Peyer's patch (tissue), 4 donors: ENCODE measurements at places on chromosomes 3 and 15.

DNA sequence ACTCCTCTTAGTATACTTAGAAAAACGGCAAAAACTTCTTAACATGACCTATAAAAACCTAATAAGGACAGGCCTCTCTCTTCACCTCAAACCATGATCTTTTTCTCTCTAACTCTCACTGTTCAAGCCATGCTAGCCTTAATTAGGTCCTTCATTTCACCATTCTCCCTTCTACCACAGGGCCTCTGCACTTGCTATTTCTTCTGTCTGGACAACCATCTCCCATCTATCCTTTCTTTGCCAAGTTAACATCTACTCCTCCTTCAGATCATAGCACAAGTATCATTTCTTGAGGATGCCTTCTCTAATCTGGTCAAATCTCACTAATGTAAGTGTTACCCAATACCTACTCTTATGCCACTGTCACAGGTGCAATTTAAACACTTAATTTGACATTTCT, 39.1 kb downstream of the TMCC1 start:
- DNase-seq = no peak

GRCh38 chr3:37505415-37505814, 331.0 kb upstream of the LRRFIP2 start:
- no peak for DNase-seq

DNA sequence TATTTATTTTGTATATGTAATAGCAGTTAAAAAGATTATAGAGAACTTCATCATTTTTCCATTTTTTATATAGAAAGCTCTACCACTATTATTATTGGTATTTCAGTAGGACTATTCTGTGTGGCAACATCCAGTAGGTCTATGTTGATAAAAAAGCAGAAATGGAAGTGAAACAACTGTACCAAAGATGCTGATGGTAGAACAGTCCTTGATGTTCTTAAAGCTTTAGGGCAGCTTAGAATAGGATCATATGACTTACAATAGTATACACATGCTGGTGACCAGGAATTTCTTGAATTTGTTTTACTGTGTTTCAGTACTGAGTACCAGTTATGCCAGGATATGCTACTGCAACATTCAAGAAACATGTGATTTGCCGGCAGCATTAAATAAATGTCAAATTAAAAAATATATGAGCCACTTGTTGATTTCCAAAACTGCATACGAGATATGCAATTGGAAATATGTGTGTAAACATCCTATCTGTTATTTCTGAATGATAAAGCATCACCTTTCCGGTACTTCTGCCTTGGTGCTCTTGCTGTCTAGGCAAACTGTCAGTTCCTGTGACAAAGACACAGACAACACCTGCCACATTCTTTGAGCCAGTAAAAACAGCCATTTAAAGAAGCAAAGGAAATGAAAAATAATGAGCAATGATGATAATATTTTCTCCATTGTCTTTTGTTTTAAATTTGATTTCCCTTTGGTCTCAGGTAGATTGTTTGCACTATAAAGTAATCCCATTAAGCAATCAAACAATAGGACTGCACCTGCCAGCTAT, 649.2 kb downstream of the ZPLD1 start:
- DNase-seq = no peak

- no peak for DNase-seq
These were observed 7.4 kb downstream of the ZNF197 start for GRCh38 chr3:44632193-44632592.

DNA sequence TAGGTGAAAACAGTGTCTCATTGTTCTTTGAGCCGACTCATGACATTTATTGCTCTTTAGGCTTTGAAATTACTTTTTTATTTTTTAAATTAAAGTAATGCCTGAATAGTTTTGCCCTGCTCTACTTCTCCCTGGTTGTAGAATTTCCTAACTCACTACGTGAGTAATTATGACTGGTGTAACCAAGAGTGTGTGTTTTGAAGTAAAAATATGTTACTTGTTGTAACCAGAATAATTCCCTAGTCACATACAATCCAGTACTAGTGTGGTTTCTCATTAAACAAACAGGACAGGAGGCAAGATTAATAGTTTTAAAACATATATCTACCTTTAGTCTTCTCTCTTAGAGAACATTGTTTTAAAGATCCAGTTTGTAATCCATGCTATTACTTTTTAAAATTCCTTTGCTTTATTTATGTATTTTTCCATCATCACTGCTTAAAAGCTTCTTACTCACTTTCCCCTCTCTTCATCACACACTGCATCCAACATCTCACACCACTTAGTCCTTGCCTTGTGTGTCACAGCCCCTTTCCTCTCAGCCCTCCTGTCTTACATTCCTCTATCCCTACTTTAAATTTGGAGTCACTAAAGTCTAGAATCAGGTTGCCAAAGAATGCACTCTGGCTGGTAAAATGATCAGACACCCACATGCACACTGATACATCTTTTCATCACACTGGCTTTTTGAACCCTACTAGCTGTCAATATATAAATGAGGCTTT, 219.7 kb downstream of the WNT5A start:
- DNase-seq = no peak

DNA sequence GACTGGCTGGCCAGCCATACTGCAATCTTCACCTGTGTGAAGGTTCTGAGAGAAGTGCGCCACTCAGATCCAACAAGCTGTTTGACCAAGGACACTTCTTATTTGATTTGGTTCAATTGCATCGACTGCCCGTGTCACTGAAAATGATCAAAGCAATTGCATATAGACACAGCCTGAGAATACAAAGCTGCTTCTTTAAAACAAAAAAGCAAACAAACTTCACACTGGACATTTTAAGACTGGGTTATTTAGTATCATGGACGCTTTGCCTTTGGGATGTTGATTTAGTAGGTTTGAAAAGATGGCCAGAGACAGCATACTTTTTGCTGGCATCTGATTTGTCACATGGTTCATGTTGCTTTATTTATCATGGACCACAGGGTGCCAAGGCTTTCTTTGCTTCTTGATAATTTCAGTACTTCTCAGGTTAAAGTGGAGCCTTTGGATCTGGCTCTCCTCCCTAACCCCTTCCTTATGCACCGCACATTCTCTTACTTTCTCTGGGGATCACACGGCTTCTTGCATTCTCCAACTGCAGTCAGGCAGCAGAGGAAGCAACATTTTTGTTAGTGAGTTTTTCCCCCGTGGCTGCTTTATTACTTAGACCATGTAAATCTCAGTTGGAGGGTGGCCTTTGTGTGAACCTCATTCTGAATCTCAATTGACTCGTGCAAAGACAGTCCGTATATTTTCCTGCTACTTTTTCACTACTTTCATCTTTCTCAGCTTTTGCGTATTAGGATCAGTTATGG, 151.0 kb downstream of the CD47 start:
- no peak for DNase-seq

DNA sequence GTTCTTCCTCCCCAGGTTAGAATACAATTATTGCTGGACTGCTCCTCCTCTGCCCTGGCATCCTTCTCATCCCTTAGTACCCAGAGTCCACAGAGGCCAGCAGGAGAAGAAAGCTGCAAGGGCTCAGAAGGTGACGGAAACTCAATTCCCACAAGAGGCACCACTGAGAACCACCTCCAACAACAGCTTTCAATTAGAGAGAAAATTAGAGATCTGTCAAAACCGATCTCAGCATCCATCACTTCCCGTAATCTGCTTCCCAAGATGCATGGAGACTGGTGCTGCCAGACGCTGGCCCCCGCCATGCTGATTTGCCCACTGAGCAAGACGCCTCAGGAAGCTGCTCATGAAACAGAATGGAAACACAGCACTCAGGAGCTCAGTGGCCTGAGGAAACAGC, 135.0 kb upstream of the PRICKLE2 start:
- DNase-seq = no peak

DNA sequence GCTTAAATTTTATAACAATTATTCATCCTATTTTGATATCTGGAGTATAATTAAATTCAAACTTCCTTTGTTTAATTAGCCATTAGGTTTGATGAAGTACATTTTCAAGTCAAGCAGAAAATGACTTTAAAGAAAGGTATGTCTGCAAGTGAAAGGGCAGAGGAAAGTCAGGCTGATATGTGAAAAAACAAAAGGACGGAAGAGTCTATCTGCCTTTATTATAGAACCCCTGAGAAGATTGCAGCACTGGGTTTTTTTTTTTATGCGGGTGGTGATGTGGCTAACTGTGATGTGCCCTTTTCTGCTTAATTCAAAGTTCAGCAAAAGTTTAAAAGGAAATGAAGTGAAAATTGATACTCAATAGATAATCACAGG, 83.2 kb downstream of the COL8A1 start:
- DNase-seq = no peak

GRCh38 chr3:144593881-144594280, 622.3 kb downstream of the DIPK2A start:
- no peak for DNase-seq

- DNase-seq = no peak
These were observed 47.4 kb downstream of the TJP1 start for GRCh38 chr15:29774900-29775299.

DNA sequence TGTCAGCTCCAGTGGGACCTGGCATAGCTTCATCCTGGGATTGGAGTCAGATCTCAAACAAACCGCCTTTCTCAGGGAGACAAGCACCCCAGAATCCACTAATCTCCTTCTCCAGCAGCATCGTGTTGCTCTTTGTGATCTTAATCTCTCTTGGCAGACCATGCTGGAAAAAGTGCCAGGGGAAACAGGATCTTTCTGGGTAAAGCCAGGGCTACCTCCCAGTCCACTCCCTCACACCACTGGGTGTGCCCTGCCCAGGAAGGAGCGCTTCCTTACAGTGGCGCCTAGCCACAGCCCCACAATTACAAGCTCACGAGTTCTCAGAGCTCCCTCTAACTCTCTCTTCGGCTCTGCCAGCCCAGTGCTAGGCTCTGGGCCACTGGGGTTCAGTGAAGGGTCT, 32.2 kb downstream of the RPLP1 start:
- DNase-seq = no peak

DNA sequence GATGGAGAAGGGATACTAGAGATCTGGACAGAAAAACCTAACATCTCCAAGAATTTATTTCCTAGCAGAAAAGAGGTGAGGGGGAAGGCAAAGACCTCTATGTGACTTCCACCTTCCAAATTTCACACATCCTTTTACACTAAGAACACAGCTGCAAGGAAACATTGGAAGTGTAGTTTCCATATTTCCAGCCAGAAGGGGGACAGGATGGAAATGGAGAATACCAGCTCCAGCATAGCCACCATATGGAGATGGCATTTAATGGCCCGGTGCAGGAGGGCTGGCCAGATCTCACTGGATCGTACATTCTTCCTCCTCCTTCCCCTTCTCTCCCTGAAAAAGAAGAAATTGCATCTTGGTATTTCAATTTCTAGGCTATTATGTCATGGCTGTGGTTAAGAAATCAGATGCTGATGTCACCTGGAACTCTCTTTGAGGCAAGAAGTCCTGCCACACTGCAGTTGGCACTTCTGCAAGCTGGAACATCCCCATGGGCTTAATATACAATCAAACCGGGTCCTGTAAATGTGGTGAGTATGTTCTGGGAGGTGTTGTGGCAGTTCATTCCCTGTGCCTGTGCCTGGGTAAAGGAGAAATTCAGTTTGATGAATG, 36.9 kb upstream of the TF start:
- DNase-seq = no peak

DNA sequence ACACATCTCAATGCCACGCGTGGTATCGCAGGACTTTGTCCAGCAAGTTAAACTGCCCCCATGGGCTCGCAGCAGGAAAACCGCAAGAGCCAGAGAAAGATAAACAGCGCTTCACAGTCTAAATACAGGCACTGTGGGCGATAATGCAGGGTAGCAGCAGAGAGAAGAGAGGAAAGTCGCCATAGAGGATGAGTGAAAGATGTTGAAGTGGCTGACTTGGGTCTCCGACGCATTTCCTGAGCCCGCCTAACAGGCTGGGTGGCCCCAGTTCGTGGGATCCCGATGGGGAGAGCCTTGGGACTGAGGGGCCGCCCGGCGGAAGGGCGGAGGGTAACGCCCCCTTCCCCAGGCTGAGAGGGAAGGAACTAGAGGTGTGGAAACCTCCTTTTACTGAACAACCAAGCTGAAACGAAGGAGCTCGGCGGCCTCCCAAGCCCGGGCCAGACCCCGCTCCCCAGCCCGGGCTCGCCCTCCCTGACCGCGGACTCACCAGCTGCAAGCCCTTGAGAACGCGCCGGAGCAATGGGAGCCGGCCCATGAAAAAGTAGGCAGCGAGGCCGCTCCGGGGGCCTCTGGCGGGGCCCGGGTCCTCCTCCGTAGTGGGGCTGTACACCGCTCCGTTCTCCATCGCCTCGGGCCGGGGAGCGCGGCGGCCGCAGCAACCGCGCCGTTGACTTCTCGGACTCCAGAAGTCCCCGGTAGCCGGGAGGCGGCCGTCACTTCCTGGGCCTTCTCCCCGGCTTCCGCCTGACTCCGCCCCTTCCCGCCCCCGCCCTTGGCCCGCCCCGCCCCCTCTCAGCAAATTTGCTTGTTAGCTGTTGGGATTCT, at the start of gene CMTM6:
Gene CMTM6 (minus strand): TSS at position 735 of the 828 bp plus-strand sequence. CDS start 107 bp downstream, at position 628.
- DNase-seq = peak; percentile 92

DNA sequence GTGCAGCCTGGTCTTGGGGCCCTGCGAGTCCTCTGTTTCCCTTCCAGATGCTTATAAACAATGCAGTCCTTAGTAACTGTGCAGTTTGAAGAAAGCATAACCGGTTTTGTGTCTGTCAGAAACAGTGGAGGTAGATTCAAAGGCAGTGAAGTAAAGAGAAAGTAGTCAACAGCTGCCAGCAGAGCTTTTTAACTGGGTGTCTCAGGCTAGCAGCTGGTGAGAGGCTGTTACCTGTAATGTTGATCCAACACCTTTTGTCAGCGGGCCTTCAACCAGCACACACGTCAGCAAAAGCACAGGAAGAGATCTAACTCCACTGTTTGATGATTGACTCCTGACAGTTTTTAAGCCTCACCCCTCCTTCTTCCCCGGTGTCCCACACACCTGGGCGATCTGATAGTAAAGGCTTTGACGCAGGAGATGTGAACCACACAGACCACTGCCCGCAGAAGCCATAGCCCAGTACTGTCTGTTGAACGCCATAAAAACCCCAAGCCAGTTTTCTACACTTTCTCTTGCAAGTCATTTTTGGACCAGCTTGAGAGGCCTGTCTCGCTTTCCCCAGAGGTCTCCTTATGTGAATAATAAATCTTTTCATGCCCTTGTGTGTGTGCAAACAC, 178.0 kb downstream of the FMN1 start:
- DNase-seq = no peak

GRCh38 chr3:15815696-15816095, 17.9 kb upstream of the ANKRD28 start:
- no peak for DNase-seq

- no peak for DNase-seq
These were observed 295.0 kb upstream of the KCNH8 start for GRCh38 chr3:18853269-18853668.

DNA sequence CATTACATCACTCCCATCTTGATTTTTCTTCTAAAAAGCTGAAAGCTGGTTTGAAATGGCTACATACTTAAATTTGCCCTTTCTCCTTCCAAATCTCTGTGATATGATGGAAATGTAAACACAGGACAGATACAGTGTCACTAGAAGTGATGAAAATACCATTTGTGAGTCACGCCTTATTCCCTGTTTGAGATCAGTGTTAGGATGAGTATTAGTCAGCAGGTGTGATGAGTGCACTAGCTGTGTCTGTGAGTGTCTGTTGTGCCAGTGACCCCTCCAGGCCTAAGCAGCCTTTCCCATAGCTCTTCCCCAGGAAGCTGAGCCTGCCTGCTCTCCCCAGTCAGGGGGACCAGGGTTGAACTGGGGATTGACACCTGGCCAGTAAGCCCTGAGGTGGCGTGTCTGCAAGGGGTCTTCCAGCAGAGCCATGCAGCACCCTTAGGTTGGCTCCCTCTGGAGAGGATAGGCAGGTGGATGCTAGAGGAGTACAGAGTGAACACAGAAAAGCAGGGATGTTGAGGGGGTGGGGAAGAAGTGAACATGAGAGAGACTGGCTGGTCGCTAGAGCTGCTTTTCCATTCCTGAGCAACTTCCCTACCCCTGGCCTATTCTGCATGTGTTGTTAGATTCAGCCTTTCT, 92.0 kb downstream of the PDE8A start:
- DNase-seq = no peak

GRCh38 chr15:77518458-77518857, 97.8 kb downstream of the HMG20A start:
- DNase-seq = no peak
